ENCODE measurements at places on chromosomes 12 and 14. TPM values are rescaled to one million over a fixed set of nuclear protein-coding genes. Genes with fewer than 3 reads are reported as not detected.

Gene POTEM
- total RNA-seq = not detected

Gene CPNE6
- total RNA-seq = not detected

Gene PRKD1
- 9.7 TPM for total RNA-seq

- peak; percentile 81 for DNase-seq
Measured at GRCh38 chr12:131608740-131609690, 101.9 kb upstream of the SFSWAP start.

GRCh38 chr12:124024776-124025175 is 51.8 kb downstream of the ZNF664 start:
- no peak for DNase-seq

Measured in GM23338 (cell line).